Tibial nerve (tissue), 4 donors: ENCODE measurements at places on chromosomes 6 and 20.

DNA sequence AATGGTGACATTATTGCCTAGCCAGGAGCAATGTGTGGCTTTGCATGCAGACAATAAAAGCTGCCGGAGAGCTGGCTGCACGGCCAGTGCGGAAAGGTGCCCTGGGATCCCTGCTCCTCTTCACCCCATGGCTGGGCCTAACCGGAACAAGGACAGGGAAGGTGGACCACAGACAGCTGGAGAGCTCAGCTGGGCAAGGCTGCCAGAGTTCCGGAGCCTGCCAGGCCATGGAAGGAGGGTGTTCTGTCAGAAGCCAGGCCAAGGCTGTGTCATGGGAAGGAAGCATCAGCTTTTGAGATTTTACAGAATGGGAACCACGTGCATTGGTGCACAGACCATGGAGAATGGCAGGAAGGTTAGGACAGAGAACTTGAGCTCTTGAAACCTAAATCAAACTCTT is 25.0 kb downstream of the MAP1LC3A start:
- no peak for DNase-seq

DNA sequence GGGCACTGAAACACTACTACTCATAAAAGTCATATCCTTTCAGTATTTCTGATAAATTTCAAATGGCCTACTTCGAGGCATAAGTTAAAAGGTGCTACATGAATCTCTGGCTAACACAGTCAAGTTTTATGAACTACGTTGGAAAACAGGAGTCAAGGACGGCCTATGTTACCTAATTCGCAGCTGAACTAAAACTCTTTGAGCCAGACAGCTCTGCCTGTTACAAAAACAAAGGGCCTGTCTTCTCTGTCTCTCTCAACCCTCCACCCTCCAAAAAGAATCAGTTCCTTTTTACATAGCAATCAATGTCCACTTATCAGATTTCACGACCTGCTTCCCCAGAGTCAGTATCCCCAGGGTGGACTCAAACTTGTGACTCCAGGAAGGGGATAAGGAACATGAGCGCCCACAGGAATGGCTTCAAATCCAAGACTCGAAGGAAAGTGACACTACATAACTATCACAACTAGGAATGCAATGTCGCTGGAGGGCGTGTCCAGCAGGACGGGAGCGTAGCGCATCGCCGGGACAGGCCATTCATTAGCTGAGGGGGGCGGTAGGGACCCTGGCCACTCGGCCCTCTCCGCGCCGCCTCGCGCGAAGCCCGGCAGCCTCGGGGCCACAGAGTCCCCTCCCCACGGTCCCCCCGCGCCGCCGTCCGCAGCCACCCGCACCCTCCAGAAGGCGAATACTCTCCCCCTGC is 591 bp downstream of the IBTK start:
- no peak for DNase-seq

- DNase-seq = no peak
Observed at GRCh38 chr20:50015636-50015992, 32.8 kb downstream of the SNAI1 start.

GRCh38 chr6:54291146-54291545 is 17.1 kb upstream of the TINAG start:
- no peak for DNase-seq

DNA sequence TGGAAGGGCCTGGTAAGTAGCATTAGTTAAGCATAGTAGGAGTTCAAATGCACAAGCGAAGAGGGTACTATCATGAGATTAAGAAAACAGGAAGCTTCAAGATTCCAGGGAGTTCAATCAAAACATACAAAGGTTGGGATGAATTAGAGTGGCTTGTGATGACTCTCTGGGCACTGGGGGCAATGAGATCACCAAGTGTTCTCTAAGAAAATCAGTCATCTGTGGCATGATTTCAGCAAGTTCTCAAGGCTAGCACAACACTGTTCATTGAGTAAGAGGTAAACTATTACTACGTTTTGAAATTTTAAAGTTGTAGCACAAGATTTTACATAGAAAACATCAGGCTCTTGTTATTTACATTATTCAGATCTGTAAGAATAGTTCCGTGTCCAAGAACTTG is 139.7 kb upstream of the FLRT3 start:
- no peak for DNase-seq

DNA sequence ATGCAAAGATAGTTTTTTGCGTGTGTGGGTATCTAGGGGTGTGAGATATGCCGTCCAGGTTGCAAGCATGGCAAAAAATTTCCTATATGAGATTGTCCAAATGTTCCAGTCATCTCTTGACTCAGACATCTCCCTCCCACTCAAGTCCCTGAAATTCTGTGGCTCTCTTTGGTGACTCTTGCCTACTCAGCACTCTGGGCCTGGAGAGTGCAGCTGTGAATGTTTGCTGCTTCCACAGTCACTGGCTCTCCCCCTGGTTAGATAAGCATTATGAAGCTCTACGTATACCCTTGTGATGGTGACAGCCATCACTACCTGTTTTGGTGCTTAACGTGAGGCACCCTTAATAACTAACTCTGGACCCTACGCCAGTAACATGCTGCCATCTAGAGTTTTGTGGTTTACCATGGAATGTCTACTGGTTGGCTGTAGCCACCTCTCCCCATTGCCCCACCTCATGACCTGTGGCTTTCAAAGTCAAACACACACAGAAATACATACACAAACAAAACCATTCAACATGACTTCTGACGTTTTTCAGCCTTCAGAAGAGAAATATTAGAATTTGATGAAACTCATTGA is 621.9 kb upstream of the CITED2 start:
- DNase-seq = no peak

GRCh38 chr6:6397842-6398241 is 77.4 kb upstream of the F13A1 start:
- DNase-seq = no peak

- no peak for DNase-seq
Observed at GRCh38 chr20:48706116-48706656, 121.6 kb downstream of the PREX1 start.

- DNase-seq = no peak
Observed at GRCh38 chr6:146910611-146911010, 293.6 kb upstream of the STXBP5 start.

DNA sequence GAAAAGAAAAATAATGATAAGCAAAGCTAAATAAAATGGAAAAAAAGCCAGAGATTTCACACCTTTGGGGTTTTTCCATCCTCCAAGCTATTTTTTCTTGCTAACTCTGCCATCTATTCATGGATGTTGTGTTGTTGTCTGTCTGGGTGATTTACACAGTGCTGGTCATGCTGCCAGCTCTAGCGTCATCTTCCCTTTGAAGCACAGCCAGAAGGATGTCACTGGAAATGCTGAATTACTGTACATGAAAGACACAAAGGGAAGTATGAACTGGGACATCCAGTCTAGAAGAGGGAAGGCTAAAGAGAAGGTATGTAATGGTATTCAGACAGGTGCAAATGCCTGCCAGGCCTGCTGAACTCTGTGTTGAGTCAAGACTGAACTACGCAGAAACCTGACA is 241.9 kb upstream of the STXBP5 start:
- no peak for DNase-seq

DNA sequence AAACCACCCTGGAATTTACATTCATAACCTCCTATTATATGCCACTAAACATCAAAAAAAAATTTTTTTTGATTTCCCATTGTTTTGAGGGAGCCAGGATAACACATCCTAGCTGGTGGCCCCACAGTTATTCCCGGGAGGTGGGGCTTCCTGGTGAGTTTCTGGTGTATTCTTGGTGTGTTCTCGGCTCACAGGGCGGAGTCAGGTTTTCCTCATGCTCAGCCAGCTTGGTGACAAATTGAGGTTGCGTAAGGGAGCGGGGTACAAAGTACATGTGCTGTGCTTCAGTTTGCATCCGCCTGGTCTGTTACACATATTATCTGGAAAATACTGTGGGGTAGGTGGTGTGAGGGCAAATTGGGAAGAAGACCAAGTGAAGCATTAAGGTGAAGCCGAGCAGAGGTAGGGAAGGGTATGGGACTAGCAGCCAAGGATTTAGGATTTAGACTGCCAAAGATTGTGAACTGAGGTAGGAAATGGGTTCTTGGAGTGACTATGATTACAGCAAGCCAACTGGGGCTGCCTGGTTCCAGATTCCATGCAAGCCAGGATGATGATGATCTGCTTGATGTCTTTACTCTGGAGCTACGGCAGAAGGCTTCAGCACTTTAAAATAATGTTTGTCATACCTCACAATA is 46.2 kb upstream of the EEF1A1 start:
- DNase-seq = peak; percentile 43

GRCh38 chr6:44223319-44224028 is at the start of gene SLC29A1:
Gene SLC29A1 (plus strand): TSS chr6:44223595. CDS start chr6:44227314, 3,719 bp downstream.
- peak; percentile 76 for DNase-seq

- DNase-seq = no peak
Observed at GRCh38 chr6:39841291-39841690, 49.1 kb downstream of the DAAM2 start.

- DNase-seq = no peak
Observed at GRCh38 chr6:75118925-75119515, 86.8 kb downstream of the COL12A1 start.

- no peak for DNase-seq
Observed at GRCh38 chr20:50868509-50869495, 62.4 kb downstream of the ADNP start.

GRCh38 chr6:111683749-111684267 is 78.1 kb upstream of the TRAF3IP2 start:
- DNase-seq = peak; percentile 75

DNA sequence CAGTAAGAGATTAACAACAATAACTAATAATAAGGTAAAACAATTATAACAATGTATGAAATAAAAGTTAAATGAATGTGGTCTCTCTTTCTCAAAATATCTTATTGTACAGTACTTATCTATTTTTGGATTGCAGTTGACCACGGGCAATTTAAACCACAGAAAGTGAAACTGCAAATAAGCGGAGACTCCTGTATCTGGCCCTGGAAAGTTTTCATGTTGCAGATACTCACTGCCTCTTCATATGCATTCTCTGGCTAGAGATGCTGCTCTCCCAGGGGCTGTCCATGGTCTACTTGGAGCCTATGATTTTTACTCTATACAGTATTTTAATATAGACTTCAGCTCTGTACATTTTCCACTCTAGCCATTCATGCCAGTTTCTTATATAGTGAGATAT is 230.8 kb downstream of the FUT9 start:
- no peak for DNase-seq

GRCh38 chr20:57897156-57897874 is 187.5 kb upstream of the PMEPA1 start:
- DNase-seq = no peak

DNA sequence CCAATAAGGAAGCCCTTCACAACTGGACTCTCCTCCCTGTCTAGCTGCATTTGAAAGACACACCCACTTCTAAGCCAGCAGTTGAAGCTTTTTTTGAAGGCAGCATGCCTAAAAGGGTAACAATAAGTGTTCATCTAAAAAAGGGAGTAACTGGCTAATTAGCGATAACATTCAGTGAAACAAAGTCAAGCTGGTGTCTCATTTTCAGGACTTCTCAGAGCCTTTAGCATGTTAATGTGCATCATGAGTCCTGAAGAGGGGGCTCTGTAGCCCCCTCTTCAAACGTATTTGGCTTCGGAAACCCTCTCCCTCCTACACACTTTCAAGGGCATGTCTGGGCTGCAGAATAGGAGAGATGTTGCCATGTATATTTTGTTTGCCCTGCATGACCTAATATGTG is 28.1 kb downstream of the SLC22A23 start:
- DNase-seq = no peak

DNA sequence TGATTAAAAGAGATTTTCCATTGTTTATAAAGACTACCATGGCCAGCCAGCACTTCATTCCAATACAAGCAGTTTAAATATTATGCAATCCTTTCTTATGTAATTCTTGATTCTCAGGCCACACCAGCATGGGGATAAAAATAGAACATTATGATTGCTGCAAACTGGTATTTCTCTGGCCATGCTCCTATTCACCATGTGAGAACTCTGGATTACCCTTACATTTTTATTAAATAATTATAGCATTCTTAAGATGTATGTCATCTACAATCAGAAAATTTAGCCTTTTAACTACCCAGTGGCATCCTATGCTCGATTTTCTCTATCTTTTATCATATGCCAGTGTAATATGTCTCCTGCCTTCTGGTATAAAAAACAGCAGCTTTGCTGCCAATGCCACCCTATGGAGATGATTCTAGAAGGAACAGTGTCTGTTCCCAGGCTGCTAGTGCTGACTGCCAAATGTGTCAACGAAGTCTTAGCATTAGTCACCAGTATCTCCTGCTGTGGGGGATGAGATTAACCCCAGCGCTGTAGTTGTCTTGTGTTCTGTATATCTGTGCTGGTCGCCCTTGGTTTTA is 501.4 kb downstream of the BCKDHB start:
- peak; percentile 41 for DNase-seq

DNA sequence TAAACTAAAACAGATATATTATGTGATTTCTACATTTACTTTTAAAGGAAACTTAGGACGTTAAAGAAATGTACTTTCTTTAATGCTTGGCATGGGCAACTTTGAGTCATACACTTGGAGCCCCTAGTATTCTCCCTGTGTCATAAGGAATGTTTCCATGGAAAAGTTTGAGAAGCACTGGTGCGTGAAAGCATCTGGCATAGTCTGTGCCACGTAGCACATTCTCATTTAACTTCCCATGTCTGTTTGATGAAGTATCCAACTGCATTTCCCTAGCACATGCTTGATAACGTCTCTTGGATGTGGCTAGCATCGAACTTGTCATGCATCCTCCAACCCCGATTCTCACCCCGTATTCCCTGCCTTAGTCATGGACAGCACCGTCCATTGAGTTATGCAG is 172.0 kb downstream of the TBC1D7 start:
- no peak for DNase-seq

DNA sequence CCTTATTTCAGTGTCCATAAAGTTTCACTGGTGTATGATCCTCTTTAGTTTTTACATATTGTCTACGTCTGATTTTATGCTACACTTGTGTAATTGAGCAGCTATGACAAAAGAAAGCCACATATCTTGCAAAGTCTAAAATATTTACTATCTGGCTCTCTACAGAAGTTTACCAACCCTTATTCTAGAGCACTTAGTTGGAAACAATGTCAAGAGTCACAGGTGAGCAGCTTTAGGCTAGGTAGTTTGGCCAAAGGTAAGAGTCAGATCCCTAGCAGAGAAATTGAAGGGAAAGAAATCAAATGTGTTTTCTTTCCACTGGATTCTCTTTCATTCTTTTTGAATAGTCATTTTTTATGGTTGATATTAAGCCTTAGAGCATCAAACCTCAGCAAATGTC is 34.7 kb upstream of the STXBP5 start:
- no peak for DNase-seq

DNA sequence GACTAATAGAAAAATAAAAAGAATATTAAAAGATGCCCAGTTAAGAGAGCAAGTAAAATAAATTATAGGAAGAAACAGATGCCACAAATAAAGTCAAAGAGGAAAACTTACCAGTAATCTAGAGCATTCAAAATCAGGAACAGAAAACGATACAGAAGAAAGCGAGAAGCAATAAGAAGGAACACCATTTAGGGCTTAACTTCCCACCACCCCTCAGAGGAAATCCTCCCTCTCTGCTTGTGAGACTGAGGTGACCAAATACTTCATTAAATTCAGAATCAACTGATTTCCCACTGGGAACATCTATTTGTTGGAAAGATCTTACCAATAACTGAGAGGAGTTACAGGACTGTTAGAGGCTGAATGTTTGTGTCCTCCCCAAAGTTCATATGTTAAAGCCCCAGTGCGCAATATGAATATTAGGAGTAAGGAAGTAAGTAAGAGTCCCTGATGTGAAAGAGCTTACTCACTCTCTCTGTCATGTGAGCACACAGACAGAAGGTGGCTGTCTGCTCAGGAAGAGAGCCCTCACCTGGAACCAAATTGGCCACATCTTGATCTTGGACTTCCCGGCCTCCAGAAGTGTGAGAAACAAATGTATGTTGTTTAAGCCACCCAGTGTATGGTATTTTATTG is 19.5 kb downstream of the KATNA1 start:
- no peak for DNase-seq

GRCh38 chr6:6080975-6081374 is 74.2 kb upstream of the NRN1 start:
- no peak for DNase-seq
